ENCODE measurements at places on chromosomes 2 and 18.

- no peak for DNase-seq
Observed at GRCh38 chr2:45494275-45494977, 116.6 kb downstream of the SRBD1 start.

DNA sequence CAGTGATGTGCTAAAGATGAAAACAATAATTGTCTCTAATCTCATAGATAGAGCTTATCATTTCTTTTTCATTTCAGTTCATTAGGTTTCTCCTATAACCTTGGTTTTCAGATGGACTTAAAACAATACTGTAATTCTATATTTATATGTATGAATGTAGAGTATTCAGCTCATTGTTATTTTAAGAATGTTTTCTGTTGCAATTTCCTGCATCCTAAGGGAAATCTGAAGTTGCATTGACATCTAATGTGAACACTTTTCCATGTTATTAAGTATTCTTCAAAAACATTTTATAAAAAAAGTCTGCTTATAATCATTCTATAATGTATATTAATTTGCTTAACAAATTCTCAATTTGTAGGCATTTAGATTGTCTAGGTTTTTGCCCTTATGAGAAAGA is 288.9 kb downstream of the XIRP2 start:
- no peak for DNase-seq

GRCh38 chr2:32278478-32278853 is 762 bp downstream of the YIPF4 start:
- DNase-seq = no peak

GRCh38 chr2:39922679-39923405 is 143.8 kb upstream of the THUMPD2 start:
- no peak for DNase-seq

DNA sequence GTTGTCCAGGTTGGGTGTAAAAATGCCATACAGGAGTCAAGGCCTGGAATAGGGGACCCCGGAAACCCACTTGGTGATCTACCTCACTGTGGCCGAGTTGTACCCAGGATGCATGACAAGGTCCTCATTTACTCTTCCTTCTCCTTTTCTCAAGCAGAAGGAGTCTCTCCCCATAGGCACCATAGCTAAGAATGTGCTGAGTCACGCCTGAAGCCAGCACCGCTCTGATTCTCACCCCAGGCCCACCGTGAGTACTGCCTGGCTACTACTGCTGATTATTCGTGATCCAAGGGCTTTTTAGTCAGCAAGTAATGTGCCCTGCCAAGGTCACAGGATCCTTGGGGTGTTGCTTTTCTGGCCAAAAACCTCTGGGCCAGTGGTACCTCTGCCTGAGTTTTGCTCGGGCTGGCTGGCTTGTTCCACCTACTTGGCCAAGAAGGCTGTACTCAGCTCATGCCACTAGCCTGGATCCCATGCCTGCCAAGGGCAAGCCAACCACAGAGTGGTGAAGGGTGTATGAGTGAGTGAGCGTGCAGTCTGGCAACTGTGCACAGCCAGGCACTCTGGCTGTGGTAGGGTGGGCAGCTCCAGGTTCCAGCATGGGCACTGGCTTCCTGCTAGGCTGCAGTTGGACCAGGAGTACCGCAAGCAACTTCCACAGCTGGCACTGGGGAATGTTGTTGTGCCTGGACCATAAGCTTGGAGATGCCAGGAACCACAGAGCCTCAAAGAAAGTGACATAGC is 650.1 kb upstream of the VRK2 start:
- no peak for DNase-seq

- no peak for DNase-seq
Observed at GRCh38 chr18:52749542-52749941, 409.5 kb downstream of the DCC start.

GRCh38 chr2:146939991-146940685 is 904.7 kb upstream of the ACVR2A start:
- no peak for DNase-seq

GRCh38 chr2:96522304-96523203 is 14.0 kb upstream of the ARID5A start:
- DNase-seq = no peak

DNA sequence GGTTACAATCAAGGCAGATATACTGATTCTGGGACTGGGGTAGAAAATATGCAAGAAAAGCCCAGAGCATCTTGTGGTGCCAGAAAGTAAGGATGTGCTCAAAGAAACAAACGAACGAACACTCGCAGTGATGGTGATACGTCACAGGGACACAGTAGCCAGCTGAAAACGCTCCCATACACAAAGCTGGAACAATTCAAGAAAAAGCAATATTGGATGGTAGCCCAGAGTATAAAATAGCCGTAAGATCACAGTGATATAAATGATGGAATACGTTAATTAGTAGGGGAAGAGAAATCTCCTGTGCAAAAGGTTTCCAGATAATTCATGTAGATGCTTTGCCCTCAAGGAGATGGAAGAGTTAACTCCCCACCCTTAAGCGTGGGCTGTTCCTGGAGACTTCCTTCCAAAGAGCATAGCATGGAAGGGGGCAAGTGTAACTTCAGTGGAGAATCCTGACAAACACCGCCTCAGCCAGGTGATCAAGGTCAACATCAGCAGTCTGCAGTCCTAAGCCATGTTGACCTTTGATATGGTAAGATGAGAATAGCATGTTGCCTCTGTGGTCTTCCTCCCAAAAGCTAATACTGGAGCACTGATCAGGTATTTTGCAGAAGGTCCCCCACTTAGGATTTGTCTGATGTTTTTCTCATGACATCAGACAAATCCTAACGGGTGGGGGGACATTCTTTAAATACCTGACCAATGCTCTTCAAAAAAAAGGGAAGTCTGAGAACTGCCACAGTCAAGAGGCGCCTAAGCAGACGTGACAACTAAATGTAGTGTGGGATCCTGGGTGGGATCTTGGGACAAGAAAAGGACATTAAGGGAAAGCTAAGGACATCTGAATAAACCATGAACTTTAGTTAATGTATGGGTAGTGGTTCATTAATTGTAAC is 99.0 kb downstream of the NCK2 start:
- DNase-seq = no peak

GRCh38 chr2:113711851-113712250 is 44.6 kb downstream of the SLC35F5 start:
- no peak for DNase-seq

DNA sequence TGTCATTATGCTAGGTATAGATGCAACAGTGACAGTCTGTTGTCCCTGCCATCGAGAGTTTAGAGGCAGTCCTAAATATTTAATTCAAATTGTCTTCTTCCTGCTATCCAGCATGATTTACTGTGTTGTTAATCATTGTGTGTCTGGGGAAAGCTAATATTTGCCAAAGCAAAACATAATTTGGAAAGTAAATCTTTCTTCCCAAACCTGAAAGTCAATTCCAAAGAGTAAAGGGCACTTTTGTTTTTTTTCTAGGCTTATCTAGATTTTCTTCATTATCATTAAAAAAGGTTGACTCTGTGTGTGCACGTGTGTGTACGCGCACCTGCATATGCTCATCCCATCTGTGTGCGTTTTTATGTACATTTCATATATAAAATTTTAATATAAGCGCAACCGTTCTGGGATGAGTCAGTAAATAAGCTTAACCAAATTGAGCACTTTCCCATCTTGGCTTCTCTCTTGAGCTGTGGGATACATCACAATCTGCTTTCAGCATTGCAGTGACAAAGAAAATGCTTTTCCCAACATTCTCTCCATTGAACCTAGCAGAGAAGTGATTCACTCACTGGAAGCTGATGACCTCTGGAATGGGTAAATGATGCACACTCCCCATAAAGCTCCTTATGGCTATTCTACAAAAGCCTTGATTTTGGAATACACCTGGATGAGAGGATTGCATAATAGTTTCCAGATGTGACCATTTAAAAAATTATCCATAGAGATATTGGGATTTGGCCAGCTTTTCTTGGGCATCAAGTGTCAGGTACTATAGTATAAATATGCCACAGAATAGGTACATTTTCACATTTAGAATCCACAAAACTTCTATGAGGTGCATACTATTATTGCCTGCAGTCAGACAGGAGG is 488.4 kb downstream of the ADCYAP1 start:
- no peak for DNase-seq

- no peak for DNase-seq
Observed at GRCh38 chr18:26301681-26302080, 75.4 kb downstream of the TAF4B start.

GRCh38 chr2:181457741-181458425 is 697 bp downstream of the ITGA4 start:
- DNase-seq = no peak

DNA sequence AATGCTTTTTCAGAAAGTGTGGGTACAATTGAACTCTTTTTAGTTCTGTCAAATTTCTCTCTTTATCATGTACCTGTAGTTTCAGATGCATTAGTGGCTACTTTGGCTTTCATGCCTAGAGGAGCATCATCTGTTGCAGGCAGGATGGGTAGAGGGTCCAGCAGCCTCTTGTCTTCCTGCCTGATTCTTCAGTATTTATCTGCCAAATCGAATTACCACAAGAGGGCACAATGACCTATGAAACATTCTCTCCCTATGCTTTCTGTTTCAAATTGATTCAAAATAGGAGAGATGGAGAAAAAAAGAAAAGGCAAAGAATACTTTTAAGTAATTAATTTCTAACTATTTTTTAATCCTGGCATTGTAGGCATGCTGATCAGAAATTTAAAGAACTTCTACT is 477.2 kb downstream of the TRIB2 start:
- no peak for DNase-seq

GRCh38 chr18:24964216-24964615 is 387.8 kb downstream of the ZNF521 start:
- DNase-seq = no peak

- DNase-seq = peak; percentile 85
Observed at GRCh38 chr18:12702221-12703095, at the start of the genes CEP76 and PSMG2. Gene CEP76, minus strand, starts transcription at chr18:12702723. Its CDS starts 175 bp downstream, at chr18:12702548. Gene PSMG2, plus strand, starts transcription at chr18:12703042. Its CDS starts 66 bp downstream, at chr18:12703108.

DNA sequence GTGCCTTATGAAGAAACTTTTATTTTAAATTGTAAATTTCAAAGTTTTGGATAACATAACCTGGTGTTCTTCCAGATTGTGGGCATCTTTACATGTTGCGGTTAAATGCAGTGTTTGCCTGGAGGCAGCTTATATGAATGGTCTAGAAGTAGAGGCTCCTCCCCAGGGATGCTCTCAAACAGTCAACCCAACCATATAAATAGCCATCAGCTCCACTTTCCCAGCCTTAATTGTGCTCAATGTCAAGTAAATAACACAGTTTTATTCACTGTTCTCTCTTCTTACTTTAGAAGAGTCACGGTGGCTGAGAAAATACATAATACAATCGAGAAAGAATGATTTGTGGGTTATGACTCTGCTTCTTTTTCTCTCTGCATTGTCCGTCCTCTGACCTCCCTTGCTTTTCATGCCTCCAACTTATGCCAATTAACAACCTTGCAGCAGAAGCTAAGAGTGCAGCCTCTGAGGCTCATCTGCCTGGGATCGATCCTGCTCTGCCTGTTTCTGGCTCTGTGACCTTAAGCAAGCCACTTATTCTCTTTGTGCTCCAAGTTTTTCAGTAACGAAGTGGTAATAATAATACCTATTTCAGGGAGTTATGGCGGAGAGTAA is 100.3 kb downstream of the DAW1 start:
- DNase-seq = no peak

GRCh38 chr18:62486290-62486964 is 36.4 kb upstream of the ZCCHC2 start:
- DNase-seq = no peak

- no peak for DNase-seq
Observed at GRCh38 chr2:20247084-20247483, 22.2 kb upstream of the SDC1 start.

GRCh38 chr18:13107074-13107473 is 111.5 kb upstream of the LDLRAD4 start:
- DNase-seq = no peak

DNA sequence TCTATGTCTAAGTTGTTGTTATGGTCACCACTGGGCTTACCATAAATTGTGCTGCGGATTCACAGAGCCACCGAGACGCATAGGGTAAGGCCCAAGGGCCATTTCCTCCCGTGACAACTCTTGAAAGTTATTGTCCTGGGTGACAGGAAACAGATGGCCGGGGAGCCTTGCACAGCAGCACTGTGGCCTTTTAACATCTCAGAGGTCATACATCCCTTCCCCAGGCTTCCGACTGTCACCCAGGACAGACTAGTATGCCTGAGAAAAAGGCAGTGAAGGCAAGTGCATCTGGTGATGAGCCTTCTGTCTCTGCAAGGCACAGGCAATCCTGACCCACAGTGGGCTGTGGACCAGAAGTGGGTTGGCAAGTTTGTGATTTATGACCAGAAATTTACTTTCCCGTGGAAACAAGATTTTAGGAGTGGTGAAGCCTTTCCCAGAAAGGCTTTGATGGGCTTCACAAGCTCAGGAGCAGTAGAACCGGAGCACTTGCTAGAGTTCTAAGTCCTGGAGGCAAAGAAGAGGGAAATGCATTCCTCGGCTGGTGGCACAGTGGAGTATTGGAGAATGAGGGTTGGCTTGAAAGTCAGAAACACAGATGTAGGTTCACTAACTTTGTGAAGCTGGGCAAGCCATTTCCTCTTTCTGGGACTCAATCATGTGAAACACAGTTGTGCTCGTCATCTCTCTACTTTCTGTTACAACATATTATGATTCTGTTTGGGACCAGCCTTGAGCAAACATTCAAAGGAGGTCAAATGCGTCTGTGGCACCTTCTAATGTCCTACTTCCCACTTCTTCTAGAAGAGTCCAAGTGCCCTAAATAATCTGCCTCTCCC is 2.0 kb upstream of the CAPN14 start:
- no peak for DNase-seq

Data from anterior cingulate cortex (tissue), 58 donors.